ENCODE measurements at places on chromosomes 1 and 21. TPM values are rescaled to one million over a fixed set of nuclear protein-coding genes. Genes with fewer than 3 reads are reported as not detected.
A peak's percentile ranks its signal among the peaks of the same experiment; 100 is the strongest.

GRCh38 chr1:187817782-187818181 lies 989.0 kb downstream of the PLA2G4A start:
- no peak for DNase-seq

- no peak for DNase-seq
Measured at GRCh38 chr1:209443975-209444651, 139.4 kb upstream of the CAMK1G start.

DNA sequence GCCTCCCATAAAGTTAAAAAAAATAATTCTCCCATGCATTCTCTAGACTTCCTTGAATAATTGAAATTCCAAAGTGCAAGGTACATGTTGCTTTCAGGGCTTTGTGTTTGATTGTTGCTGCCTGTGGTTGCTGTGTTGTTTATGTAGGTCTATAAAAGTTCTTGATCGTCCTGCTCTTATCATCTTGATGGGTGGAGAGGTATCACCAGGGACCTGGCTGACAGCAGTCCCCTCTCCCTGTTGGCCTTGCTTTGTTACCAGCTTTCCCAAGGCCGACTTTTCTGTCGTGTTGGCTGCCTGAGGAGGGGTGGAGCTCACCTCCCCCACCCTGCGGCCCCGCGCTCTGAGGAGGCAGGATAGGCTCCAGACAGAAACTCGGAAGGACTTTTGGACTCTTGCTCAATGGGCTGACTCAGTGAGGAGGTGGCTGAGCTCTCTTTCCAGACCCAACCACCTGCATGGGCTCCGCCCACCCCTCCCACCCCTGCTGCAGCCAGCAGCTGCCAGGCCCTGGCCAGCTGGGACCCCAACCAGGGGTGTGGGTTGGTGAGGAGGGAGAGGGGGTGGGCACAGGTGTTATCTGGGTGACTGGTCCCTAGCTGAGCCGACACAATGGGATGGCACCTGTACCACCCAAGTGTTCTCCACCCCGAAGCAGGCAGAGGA lies 2.0 kb downstream of the INAVA start:
- DNase-seq: no peak

DNA sequence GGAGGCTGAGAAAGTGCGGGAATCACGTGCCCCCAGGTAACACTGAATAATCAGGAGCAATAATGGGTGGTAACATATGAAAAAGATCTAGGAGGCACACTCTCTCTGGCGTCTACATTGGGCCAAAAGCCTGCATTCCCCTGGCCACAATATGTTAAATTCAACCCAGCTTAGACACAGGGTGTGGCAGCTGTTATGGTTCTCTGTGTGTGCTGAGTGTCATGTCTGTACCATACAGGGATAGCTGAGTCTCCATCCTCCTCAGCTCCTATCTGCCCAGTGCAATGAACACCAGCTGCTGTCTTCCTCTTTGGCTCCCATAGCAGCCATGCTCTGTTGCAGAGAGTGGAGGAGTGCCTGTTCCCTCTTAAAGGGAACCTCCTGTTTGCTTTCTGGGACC lies 14.3 kb downstream of the S100A11 start:
- DNase-seq: no peak

DNA sequence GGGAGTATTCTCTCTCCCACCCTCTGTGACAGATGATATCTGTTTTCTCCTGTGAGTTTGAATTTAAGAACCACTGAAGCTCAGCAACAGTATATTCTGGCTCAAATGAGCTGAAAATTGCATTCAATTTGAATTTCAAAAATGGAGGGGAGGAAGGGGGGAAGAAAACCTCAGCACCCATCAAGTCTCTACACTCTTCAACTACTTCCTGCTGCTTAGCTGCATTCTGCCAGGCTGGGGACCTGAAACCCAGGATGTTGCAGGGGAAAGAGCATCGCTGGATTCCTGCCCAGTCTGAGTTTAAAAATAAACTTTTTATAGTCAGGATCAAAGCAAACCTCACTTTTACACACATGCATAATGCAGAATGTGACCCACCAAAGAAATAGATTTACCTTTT lies 214.3 kb upstream of the ESRRG start:
- no peak for DNase-seq

DNA sequence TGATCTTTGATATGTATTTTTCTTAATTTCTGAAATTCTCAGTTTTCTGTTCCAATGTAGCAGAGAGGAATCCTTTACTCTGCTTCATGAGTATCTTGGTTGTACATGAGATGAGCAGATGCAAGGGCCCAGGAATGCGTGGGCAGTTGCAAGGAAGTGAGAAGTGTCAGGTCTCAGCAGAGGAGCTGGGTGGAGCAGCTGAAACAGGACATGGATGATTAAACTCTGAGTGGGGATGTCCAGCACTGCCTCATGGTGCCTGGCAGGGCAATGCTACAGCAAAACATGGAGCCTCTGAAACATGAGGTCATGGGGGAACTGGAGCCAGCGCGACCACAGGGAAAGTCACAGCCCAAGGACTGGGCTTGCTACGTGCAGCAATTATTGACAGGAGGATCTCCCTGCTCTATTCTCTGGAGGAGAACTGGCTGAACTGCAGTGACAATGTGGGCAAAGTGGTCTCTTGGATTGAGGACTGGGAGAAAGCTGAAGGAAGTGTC lies 48.4 kb downstream of the COLGALT2 start:
- peak; percentile 44 for DNase-seq

- DNase-seq: no peak
Measured at GRCh38 chr21:45867041-45867666, 114.4 kb upstream of the COL6A1 start.

GRCh38 chr1:227255086-227255732 lies 63.1 kb downstream of the CDC42BPA start:
- no peak for DNase-seq

GRCh38 chr1:206612129-206612876 lies at the start of gene EIF2D:
Gene EIF2D, minus strand, starts transcription at chr1:206612465. Its CDS starts 123 bp downstream, at chr1:206612342.
- DNase-seq: peak; percentile 95

GRCh38 chr1:55854911-55855310 lies 639.7 kb upstream of the USP24 start:
- DNase-seq: no peak

- no peak for DNase-seq
Measured at GRCh38 chr1:205350124-205350523, 6.6 kb downstream of the KLHDC8A start.

GRCh38 chr1:115454837-115455511 lies 116.9 kb upstream of the NGF start:
- DNase-seq: peak; percentile 21

- DNase-seq: no peak
Measured at GRCh38 chr1:107941123-107941522, 23.9 kb downstream of the VAV3 start.

DNA sequence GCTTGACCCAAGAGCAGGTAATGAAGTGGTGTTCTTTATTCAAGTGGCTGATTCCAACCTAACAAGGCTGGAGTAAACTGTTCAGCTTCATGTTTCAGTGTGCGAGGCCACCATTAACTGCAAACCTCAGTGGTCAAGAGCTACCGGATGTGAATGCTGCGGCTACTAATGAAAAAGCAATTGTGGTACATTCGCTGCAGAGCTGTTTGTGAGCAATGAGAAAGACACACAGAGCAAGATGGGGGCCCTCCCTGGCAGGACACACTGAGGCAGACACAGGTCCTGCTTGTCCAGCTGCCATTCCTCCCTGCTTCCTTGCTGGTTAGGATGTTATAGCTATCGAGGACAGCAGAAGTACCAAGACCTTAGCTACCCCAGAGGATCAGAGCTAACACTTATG lies 26.1 kb downstream of the SYF2 start:
- DNase-seq: no peak

DNA sequence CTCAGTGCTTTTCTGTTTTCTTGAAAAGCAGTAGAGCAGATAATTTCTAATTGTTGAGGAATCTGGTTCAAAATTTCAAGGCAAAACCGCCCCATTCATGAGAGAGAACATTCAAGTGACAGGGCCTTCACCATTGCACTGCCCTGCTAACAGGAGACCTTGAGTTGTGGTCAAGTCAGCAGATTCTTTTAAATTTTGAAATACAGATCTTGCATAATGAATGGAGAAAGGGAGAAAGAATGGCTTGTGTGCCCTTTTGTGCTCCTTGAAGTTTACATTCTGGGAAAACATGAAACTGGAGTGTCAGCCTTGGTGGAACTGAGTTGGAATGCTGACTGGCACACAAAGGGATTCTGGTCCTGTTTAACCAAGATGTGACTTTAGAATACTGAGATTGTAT lies 164.5 kb upstream of the UBE2U start:
- DNase-seq: no peak

DNA sequence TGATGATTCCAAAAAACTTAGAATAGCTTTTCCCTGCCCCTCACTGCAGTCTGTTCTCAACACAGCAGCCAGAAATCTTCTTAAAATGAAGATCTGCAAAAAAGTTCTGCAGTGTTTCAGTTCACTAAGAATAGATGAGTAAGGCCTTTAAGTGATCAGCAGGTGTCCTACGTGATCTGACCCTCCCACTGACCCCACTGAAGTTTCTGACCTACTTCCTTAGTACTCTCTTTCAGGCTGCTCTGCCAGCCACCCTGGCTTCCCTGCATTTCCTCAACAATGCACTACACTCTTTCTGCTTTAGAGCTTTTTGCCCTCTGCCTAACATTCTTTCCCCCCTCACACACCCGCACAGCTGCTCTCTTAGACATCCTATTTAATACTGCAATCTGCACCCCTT lies 182.5 kb downstream of the AKT3 start:
- no peak for DNase-seq

- DNase-seq: no peak
Measured at GRCh38 chr1:210731193-210731592, 402.5 kb downstream of the HHAT start.

GRCh38 chr1:219041818-219042217 lies 131.9 kb upstream of the LYPLAL1 start:
- peak; percentile 41 for DNase-seq

- DNase-seq: no peak
Measured at GRCh38 chr1:84971957-84972356, 25.0 kb downstream of the MCOLN2 start.

- no peak for DNase-seq
Measured at GRCh38 chr21:33870768-33871167, 44.8 kb downstream of the ATP5PO start.

DNA sequence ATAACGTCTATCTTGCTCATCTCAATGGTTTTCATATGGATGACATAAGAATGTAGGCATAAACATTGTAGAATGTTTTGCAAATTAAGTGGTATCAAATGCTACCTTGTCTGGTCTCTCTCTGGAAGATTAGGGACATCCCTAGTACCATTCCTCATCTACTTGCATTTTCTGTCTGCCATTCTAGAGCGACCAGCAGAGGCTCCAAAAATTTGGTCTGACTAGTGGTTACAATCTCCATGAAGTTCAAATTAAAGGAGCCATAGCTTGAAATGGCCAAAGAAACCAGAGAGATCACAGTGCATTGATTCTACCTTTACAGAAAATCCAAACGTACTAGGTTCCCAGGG lies 1.1 kb downstream of the CD84 start:
- DNase-seq: no peak

RAB42 gene
- 3.2 TPM for total RNA-seq

SPRR2A gene
- not detected for total RNA-seq

SLC1A7 gene
- total RNA-seq: not detected

FNDC5 gene
- total RNA-seq: 0.44 TPM

ADAMTSL4 gene
- total RNA-seq: 0.22 TPM

PPM1J gene
- total RNA-seq: 0.65 TPM

ZNF672 gene
- 16.7 TPM for total RNA-seq

LCK gene
- under 0.01 TPM for total RNA-seq

SKI gene
- 11.8 TPM for total RNA-seq

PROK1 gene
- not detected for total RNA-seq

TEX38 gene
- under 0.01 TPM for total RNA-seq

ATP1A4 gene
- total RNA-seq: not detected

TCHH gene
- 0.20 TPM for total RNA-seq

IFI16 gene
- total RNA-seq: 33.9 TPM
